ENCODE measurements at places on chromosomes 5 and 9. TPM values are rescaled to one million over a fixed set of nuclear protein-coding genes. Genes with fewer than 3 reads are reported as not detected.

TAF7 gene
- 62.2 TPM for total RNA-seq

ZNG1F gene
- total RNA-seq, result 16.6 TPM

SETX gene
- total RNA-seq, result 45.5 TPM

DNA sequence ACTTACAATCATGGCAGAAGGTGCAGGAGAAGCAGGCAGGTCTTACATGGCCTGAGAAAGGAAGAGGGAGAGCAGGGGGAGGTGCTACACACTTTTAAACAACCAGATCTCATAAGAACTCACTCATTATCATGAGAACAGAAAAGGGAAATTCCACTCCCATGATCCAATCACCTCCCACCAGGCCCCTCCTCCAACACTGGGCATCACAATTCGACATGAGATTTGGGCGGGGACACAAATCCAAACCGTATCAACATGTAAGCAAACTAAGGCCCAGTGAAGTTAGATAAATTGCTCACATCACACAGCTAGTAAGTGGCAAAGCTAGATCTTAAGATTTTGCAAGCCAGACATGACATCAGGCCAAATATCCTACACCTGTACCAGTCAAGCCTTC, 48.3 kb upstream of the RIC1 start:
- DNase-seq, result no peak

DNA sequence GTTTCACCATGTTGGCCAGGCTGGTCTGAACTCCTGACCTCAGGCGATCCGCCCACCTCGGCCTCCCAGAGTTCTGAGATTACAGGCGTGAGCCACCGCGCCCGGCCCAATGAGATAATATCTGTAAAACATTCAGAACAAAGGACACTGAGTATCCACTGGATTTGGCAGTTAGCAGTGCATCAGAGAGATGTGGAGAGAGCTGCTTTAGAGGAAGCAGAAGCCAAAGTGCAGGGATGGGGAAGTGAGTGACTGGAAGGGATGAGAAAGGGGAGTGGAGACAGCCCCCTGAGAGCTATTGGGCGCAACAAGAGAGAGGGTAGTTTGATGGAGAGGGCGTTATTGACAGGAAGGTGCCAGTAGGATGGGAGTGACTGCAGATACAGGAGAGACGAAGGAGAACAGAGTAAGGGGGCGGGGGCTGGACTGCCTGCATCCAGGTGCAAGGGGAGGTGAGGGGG, 157.5 kb upstream of the SHB start:
- DNase-seq, result no peak

DNA sequence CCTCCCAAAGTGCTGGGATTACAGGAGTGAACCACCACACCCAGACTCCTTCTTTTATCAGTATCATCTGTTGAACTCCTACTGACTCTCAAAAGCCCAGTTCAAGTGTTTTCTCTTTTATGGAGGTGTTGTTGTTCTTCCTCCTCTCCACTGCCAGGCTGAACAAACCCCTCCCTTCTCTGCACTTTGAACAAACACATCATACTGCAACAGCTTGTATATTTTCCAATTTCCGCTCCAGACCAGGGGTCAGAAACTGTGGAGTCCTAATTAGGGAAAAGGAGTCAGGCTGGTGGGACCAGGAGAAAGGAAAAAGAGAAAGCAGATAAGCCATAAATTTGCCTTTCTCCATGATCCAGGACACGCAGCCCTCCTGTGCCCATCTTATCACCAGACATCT, 148.1 kb upstream of the HMHB1 start:
- DNase-seq, result no peak

DNA sequence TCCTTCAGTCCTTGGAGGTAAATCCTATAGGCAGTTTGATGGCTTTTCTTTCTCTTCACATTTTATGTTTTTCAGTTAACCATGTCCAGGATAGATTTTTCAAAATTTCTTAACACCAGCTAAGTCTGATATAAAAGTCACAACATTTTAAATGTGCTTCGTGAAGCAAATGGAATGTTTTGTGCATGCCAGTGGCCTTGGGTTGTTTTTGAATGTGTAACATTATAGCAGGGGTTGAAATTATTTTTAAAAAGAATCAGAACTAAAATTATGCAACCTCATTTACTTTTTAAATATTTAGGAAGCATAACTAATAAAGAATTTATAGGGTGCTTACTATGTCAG, 201.1 kb downstream of the ARHGEF28 start:
- no peak for DNase-seq

Measured in sigmoid colon (tissue), 7 donors.